ENCODE measurements at places on chromosomes 5 and 9. TPM values are rescaled to one million over a fixed set of nuclear protein-coding genes. Genes with fewer than 3 reads are reported as not detected.

EFNA5 gene
- total RNA-seq, result 36.1 TPM

ABO gene
- under 0.01 TPM for total RNA-seq

NR5A1 gene
- total RNA-seq, result not detected

CMBL gene
- total RNA-seq, result 6.3 TPM

LCN10 gene
- total RNA-seq, result not detected

All from dermis blood vessel endothelial cell (primary cell).